ENCODE measurements at places on chromosomes 7 and 10. TPM values are rescaled to one million over a fixed set of nuclear protein-coding genes. Genes with fewer than 3 reads are reported as not detected.

The ABCC2 gene
- total RNA-seq: 0.80 TPM

GRCh38 chr10:22322641-22323160 lies 1.8 kb downstream of the BMI1 start:
- DNase-seq: no peak

The FBXL13 gene
- 3.1 TPM for total RNA-seq

The FBXL15 gene
- total RNA-seq: 4.9 TPM

The PNLIPRP1 gene
- total RNA-seq: not detected

DNA sequence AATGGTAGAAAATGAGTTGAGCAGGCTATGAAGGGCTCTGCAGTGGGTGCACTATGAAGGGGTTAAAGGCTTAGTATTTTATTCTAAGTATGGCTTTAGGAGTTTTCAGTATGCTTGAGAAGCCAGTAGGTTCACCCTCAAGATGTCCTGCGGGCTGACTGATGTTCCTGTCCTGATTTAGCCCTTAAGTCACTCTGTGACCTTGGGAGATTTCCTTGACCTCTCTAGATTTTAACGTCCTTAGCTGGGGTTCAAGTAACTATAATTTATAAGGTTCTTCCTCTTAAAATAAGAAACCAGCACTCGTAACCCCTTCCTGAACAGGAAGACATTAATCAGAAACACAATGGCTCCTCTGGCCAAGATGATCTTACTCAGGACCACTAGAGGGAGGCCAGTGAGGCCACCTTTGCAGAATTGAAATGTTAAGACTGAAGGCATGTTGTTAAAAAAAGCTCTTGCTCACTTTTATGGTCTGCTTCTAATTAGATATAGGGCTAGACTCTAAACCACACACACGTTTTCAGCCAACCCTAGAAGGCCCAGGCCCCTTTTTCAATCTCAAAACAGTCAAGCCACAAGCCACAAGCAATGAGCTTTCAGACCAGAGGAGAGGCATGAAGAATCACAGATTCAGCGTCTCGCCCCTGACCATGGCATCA lies 41.9 kb downstream of the CDK1 start:
- peak; percentile 31 for DNase-seq

The UFSP1 gene
- total RNA-seq: 6.1 TPM

DNA sequence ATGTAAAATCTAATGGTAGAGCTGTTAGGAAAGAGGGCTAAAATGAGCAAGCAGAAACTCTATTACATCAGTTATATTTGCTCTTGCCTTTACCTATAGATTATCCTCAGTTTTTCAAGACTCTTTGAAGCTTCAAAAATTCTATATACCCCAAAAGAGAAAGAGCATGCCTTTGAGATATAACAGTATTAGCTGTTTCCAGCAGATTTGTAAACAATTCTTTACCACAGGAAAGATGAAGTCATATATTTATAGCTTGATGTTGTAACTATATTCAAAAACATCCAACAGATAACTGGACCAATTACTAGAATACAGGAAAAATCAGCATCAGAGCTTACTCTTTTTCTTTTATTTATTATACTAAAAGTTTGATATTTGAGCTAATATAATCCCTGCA lies 416.2 kb upstream of the TPK1 start:
- no peak for DNase-seq

GRCh38 chr10:35211390-35211789 lies 84.7 kb downstream of the CREM start:
- no peak for DNase-seq

Measured in Daoy (cell line).